NCI-H1436 (cell line): ENCODE measurements at places on chromosomes 5 and 9.

DNA sequence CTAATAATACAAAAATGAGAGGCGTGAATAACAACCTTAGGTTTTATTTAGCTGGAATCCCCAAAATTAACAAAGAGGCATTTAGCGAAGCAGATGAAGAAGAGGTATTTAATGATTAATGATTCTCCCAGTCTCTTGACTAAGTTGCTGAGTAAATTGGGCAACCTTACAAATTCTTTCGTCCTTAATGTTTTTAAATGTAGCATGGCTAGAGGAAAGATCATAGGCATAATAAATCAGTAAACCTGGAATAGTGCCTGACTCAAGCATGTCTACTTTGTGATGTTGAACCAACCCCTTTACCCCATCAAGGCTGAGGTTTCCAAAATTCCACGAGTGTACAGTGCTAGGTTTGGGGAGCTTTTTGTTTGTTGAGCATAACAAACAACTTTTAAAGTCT, 7.9 kb downstream of the BHMT start:
- no peak for DNase-seq

- DNase-seq: no peak
Measured at GRCh38 chr5:72307573-72307967, 12.5 kb downstream of the MRPS27 start.

GRCh38 chr5:2250365-2250950, 367.7 kb upstream of the IRX4 start:
- no peak for DNase-seq

GRCh38 chr5:10580531-10581423, 16.9 kb downstream of the ANKRD33B start:
- DNase-seq: no peak

GRCh38 chr5:115295777-115296123, 704 bp downstream of the CCDC112 start:
- no peak for DNase-seq

DNA sequence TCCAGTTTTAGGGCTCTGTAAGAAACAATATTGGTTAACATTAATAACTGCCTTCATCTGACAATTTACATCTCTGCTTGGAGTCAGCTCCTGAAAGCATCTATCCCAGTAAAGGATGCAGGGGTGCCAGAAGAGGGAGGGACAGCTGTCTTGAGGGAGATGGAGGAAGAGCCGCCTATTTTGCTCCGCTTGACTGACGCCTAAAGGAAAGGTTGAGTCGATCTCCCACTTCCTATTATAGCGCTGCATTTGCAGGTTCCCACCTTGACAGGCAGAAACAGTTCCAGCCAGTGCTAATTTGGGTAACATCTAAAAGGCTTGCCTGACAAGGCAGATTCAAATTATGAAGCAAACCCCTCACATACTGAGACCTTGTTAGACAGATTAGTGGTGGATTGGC, 374.6 kb downstream of the SPATA31D1 start:
- peak; percentile 13 for DNase-seq

GRCh38 chr5:32720300-32720699, 9.2 kb downstream of the NPR3 start:
- no peak for DNase-seq
